Activated T-cell treated with anti-CD3 and anti-CD28 coated beads for 1 hour (primary cell): ENCODE measurements at places on chromosomes 6 and 20.

DNA sequence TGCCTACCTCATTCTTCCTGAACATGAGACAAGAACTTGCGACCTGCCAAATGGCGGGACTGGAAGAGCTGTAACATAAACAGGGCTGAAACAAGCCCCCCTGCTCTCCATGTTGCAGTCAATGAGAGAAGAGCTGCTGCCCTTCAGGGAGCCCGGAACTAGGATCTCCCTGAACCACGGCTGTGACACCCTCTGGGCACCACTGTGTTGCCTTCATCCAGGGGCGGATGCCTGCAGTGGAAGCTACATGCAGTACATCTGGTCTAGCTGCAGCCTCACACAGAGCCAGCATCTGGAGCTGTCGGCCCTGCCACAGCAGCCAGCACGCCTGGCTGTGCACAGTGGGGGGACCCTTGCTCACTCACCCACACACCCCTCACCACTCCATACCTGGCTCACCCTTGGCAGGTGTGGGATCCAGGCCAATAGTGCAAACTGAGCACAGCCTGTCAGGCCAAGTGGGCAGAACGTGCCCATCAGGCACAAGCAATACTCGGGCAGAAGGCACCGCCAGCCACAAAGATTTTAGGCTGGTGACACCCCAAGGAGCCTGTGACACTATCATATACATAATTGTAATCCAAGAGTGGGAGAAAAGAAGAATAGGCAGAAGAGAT lies 451.3 kb downstream of the HTR1B start:
- DNase-seq = no peak

GRCh38 chr6:157159348-157159747 lies 164.0 kb downstream of the TMEM242 start:
- DNase-seq = no peak

- DNase-seq = peak; percentile 30
These were observed 57.2 kb upstream of the ARHGAP18 start for GRCh38 chr6:129766959-129767728.

- DNase-seq = no peak
These were observed 65.7 kb upstream of the EEF1A1 start for GRCh38 chr6:73586416-73586974.

DNA sequence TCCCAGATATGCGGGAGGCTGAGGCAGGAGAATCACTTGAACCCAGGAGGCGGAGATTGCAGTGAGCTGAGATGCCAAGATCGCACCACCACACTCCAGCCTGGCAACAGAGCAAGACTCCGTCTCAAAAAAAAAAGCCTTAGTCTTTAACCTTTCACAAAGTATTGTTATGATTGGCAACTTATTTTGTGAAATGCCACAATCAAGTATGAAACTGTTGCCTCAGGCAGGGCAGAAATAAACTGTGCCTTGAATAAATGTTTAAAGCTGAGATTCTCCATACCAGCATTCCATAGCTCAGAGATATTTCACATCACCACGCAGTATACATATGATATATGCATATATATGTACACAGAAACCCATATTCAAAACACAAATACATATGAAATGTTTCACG lies 120.1 kb upstream of the CCDC28A start:
- no peak for DNase-seq

DNA sequence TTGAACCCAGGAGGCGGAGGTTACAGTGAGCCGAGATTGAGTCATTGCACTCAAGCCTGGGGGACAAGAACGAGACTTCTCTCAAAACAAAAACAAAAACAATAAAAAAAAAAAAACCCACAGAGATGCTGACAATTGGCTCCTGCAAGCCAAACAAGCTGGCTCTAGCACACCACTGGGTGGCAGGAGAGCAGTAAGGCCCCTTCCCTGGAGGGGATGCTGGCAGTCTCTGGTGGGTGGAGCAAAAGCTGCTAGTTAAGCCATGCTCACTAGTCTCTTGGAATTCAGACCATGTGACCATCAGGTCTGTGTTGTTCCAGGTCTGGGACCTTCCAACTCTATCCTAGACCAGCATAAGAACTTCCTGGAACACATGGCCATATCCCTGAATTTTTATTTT lies 18.9 kb upstream of the DSN1 start:
- no peak for DNase-seq

GRCh38 chr6:166626177-166627032 lies 646 bp downstream of the RPS6KA2 start:
- DNase-seq = peak; percentile 17

- no peak for DNase-seq
These were observed 54.8 kb downstream of the CEP43 start for GRCh38 chr6:167053895-167054530.

GRCh38 chr6:30265181-30265580 lies 52.0 kb upstream of the TRIM26 start:
- DNase-seq = no peak

DNA sequence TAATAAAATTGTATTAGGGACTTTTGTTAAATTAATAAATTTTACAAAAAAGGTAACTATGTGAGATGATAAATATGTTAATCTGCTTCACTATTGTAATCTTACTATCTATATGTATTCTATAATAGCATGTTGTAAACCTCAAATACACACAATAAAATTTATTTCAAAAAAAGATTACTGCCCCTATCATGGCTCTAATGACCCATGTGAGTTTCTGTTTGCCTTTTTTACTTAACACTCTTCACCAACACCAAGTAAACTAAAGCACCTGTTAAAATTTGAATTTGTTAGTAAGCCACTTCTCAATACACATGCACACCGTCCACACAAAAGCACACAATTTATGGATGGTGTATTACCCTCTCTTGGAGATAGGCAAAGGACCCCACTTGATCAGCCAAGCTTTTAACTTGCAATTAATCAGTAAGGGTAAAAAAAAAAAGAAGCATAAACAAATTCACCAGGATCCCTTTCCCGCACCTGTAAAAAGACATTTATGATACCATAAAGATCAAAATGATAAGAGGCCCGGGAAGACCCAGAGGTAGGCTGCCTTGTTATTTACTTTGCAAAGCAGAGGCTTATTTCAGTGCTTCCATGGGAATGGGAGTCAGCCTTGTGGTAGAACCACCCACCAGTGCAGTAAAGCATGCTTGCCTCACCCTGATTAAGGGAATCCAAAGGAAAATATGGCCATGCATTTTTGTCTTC lies 28.6 kb upstream of the PKHD1 start:
- no peak for DNase-seq

DNA sequence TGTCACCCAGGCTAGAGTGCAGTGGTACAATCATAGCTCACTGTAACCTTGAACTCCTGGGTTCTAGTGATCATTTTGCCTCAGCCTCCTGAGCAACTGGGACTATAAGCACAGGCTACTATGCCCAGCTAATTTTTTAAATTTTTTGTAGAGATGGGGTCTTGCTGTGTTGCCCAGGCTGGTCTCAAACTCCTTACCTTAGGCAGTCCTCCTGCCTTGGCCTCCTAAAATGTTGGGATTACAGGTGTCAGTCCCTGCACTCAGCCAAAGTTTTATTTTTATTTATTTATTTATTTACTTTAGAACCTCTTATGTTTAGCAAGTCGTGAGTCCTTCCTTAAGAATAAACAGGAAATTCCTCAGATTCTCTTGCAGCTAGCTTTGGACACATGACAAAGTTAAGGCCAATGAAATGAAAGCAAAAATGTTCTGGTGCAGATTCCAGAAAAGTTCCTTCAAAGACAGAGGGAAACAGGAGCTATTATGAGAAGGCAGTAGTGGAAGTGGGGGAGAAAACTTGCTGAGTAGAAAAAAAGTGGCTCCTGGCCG lies 19.1 kb downstream of the PIM1 start:
- no peak for DNase-seq

DNA sequence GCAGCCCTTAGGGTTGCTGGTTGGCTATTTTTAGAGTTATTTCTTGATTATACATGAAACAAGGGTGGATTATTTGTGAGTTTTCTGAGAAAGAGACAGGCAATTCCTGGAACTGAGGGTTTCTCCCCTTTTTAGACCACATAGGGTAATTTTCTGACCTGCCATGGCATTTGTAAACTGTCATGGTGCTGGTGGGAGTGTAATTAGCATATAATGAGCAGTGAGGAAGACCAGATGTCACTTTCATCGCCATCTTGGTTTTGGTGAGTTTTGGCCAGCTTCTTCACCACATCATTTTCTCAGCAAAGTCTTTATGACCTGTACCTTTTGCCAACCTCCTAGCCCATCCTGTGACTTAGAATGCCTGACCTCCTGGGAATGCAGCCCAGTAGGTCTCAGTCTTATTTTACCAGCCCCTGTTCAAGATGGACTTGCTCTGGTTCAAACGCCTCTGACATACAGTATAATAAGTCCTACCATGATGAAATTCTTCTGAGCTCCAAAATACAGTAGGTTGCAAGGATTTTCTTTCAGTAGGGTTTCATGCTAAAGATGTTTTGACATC lies 117.1 kb downstream of the ISM1 start:
- no peak for DNase-seq

DNA sequence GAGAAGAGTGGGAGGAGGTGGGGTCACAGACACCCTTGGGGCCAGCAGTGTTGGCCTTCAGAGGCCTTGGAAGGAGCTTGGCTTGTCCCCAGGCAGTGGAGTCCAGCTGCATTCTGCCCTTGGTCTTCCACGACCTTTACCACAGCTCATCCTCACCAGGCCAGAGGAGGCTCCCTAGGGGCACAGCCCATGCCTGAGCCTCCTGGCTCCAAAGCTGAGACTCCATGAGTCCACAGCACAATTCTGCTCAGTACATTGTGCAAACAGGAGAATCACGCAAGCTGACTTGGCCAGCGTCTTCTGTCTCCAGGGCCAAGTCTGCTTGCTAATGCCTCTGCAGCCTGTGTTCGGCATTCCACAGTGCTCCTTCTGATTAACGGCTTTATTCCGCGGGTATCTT lies 337.2 kb downstream of the SMOC2 start:
- DNase-seq = no peak

GRCh38 chr6:89313006-89313405 lies 2.1 kb downstream of the GABRR2 start:
- no peak for DNase-seq

DNA sequence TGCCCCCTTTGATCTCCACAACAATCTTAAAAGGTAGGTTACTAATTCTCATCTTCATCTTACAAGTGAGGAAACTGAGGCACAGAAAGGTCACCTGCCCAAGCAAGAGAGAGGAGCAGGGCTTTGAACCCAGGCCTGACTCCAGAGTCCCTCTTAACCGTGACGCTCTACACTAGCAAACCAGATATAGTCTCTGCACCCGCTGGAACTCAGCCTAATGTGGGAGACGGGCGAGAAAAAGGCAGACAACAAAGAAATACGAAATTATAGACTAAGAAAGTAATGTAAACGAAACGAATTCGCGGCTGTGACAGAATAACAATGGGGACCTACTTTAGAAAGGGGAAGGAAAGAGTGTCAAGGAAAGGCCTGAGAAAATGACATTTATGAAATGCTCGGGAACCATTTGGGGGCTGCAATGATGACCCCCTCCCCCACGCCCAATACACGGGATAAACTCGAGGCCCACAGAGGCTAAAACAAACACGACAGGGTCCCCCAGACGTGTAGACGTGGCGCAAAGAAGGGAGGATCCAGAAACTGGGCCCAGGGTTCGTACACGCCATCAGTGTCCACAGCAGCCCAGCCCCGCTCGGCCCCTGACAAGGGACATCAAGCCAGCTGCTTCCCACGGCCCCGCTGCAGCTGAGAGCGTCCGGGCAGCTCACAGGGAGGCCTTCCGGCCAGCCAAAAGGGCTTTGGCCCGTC lies 637 bp downstream of the TRPC4AP start:
- DNase-seq = peak; percentile 11

DNA sequence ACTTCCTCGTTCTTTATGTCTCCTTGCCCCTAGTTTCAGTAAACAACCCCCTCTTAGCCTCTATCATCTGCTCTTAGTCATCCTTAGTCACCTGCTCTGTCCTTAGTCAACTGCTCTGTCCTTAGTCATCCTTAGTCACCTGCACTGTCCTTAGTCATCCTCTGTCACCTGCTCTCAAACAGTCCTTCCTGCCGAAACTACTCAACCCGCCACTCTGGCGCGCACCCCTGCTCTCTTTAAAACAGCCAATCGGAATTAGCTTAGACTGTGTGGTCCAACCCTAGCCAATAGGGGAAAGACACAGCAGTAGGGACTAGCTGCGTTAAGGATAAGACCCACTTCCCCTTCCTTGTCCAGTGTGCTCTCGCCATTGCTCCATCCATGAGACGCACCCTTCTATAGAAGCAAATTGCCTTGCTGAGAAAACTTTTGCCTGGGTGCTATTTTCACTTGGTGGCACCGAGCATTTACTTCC lies 73.9 kb downstream of the BACH2 start:
- no peak for DNase-seq

- no peak for DNase-seq
These were observed 97.0 kb downstream of the TRERF1 start for GRCh38 chr6:42354702-42355101.

DNA sequence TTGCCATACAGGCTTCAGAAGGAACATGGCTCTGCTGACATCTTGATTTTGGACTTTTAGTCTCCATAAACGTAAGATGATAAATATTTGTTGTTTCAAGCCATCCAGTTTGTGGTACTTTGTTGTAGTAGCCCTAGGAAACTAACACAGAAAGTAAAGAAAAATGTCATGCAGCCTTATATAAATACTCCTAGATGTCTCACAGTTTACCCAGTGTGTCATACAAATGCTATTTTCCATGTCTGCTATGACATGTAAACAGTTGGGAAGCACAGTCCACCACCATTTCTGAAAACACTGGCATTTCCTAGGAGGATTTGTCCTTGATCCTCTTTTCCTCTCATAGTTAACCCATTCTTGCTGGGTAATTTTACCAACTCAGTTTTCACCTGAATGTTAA lies 30.6 kb upstream of the ME1 start:
- DNase-seq = no peak

GRCh38 chr6:138403324-138403800 lies 661 bp upstream of the HEBP2 start:
- DNase-seq = peak; percentile 16

DNA sequence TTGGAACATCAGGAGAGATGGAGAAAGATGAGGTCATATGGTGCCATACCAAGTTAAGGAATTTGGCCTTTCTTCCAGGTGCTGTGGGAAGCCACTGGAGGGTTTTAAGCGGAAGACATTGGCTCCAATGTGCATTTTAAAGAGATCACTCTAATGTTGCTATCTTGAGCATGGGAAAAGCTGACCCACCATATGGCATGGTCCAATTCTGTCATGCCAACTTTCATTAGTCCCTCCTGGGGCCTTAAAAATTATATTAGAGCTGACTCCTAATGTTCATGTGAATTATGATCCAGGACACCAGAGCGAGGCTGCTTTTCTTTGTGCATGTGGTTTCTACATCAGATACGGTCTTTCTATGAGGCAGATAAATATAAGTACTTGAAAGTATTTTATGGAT lies 335.0 kb upstream of the TSHZ2 start:
- no peak for DNase-seq

- no peak for DNase-seq
These were observed 282.8 kb downstream of the CDH26 start for GRCh38 chr20:60240986-60241385.

GRCh38 chr20:56730996-56731395 lies 101.9 kb downstream of the TFAP2C start:
- no peak for DNase-seq

- DNase-seq = no peak
These were observed 50.4 kb downstream of the YTHDF1 start for GRCh38 chr20:63165356-63166192.

DNA sequence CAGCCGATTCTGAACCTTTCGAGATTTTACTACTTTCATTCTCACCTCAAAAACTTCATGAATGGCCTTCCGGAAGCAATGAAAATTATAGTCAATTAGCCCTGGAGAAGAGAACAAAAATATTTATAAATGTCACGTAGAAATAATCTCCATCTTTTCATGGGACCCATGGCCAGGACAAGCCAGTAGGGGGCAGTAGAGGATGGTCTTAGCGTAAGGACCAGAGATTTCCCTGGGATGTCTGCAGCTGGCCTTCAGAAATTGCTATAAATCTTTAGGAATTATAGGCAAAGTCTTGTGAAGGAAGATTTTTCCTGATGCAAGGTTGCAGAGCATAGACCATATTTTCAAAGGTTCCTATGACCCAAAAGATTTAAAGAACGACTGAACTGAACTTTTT lies 15.6 kb upstream of the UBE2J1 start:
- DNase-seq = peak; percentile 49
